ENCODE measurements at places on chromosomes 6 and 20.

GRCh38 chr6:122078481-122078880, 321.0 kb upstream of the HSF2 start:
- DNase-seq = no peak

DNA sequence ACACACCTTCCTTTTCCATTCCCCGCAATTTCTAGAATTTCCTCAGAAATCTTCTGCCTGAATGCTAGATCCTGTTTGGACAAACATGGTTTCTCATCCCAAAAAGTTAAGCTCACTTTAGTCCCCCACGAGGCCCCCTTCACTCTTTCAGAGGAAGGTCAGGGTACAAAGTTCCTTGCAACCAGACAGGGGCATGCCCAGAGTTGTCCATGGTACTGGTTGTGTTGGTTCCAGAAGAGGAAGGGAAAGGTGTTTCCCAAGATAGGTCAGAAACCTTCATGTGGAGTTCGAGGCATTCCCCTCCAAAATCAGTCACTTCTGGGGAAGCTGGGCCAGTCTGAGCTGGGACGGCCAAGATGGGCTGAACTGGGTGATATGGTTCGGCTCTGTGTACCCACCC, 167.6 kb upstream of the MAFB start:
- no peak for DNase-seq

DNA sequence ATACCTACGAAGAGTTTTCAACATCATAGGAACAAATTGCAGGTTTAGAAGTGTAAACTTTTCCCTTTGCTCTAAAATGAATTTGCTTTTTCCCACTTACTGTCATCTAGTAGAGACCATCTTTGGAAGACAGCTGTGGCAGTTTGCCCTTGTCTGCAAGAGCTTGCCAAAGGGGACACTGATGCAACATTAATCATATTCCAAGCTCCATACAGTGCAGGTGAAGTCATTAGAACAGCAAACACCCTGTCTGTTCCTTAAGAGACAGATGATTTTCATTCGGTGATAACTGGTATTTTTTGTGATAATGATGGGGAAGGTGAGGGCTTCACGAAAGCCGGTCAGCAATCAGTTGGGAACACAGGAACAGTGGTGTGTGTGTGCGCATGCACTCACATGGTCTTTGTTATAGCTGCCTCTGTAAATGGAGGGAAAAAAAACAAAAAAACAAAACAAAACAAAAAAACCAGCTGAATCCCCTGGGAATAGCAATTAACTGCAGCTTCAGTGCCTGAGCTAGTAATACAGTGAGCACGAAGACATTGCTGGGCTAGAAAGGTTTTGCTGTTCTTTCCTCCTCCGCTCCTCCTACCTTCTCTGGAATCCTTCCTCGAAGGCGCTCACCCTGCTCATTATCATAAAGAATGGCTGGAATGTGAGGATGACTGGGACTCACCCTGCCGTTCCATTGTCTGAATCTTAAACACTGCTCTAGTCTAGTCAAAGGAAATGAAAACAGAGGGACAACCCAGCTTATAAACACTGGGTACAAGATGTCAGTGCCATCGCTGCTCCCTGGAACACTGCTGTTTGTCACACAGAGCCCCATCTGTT, 35.2 kb upstream of the KIF13A start:
- DNase-seq = no peak

DNA sequence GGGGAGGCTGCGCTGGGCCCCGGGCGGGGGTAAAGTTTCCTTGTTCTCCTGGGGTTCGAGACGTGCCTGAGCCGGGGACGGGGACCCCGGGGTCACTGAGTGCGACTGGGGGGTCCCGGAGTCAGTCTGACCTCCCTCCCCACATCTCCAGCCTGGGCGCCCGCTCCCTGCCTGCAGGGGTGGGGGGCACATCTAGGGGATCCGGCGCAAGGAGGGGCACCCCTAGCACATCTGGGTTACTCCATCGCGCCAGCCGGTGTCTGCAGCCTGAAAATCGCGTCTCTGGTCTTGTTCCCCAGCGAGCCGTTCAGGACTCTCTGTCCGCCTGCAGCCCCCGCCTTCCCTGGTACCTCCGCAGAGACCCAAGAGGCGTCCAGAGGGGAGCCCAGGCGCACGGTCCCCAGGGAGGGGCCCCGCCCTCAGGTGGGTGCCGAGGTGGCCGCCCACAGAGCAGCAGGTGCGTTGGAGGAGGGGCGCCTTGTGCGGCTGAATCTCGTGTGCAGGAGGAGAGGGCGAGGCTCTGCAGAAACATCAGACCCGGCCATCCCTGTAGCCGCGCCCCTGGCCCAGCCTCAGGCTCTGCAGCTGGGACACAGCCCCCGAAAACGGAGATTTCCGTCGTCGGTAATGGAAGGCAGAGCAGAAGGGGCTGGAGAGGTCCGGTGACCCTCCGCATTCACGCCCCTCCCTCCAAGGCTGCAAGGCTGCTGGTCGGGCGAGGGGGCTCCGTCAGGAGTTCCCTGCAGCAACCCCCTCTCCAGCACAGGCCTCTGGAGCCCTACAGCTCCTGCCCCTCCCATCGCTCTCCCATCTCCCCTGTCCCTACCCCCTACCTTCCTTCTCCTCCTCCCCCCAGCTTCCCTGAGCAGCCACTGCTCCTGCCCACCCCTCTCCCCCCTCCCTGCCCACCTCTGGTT, 628 bp upstream of the CHRNA4 start:
- DNase-seq = peak; percentile 59

DNA sequence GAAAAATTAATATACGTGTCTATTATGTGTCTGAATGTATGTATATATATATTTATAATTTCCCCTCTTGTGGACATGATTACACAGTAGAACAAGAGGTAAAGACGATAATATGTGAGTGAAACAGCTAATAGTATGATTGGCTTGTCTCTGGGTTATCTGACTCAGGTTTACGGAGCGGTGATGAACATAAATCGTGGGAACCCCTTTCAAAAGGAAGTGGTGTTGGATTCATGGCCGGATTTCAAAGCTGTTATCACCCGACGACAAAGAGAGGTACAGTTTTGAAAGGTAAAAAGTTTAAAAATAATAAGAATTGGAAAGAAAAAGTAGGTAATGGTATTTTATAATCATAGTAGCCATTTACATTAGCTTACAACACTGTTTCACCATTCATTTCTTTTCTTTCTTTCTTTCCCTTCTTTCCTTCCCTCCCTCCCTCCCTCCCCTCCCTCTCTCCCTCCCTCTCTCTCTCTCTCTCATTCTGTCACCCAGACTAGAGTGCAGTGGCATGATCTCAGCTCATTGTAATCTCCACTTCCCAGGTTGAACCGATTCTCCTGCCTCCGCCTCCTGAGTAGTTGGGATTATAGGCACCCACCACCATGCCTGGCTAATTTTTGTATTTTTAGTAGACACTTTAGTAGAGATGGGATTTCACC, 15.9 kb downstream of the GLYATL3 start:
- no peak for DNase-seq

- no peak for DNase-seq
Observed at GRCh38 chr6:6039946-6040509, 33.3 kb upstream of the NRN1 start.

- DNase-seq = no peak
Observed at GRCh38 chr6:1242446-1242845, 69.5 kb upstream of the FOXQ1 start.

DNA sequence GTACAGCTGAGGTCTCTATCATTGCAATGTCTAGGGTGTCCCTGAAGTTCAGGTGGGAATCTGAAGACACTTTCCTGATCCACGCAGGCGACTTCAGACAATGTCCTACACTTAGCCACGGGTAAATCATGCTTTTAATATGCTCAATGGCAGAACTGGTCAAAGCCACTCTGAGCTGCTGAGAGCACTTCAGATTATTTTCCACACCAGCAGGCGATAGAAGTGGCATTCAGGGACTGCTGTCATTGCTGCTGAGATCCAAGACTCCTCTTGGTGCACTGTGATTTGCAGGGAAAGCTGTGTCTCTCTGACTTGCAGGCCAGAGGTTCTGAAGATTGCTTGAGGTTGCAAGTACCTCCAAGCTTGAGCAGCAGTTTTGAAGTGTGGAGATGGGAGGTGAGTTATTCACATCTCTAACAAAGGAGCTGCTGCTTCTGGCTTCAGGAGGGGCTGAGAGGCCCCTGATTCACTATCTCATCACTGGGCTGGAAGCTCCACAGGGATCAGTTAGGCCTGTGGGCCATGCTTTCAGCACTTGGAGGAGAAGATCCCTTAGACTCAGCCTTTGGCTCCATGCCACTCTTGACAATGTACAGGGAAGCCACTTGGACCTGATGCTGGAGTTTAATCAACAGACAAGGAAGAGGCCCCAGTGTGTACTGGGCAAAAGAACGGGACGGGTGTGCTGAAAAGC, 2.9 kb upstream of the SSTR4 start:
- DNase-seq = peak; percentile 57

DNA sequence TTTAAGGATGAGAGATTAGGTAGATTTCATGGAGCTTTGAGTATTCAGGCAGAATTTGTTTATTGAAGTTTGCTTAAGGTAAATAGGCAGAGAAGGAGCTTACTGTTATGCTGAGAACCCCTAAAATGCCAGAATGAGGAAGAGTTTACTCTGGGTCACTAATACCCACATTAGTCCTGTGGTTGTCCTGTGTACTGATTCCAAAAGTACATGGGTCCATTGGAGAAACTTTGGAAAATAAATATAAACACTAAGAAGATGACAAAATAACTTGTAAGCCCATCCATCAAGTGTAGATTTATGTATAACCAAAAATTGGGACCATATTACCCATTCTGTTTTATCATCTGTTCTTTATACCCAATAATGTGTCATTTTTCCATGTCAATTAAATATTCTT, 31.6 kb downstream of the ENPP1 start:
- no peak for DNase-seq

- no peak for DNase-seq
Observed at GRCh38 chr6:149452037-149452939, 32.5 kb downstream of the ZC3H12D start.

DNA sequence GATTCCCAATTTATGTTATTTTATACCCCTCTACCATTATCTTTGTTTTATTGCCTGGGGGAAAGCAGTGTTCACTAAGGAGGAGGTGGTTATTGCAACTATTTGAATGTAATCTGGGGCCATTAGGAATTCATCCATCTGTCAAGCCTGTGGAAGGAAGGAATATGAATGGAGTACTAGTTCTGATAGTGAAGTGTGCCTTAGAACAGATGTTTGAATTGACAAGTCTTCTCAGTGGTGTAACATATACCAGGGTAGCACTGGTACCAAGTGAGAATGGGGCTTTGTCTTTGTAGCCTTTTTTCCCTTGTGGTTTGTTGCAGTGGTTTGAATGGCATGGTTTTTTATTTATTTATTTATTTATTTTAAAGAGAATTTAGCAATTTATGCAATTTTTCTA, 27.9 kb upstream of the HDAC2 start:
- DNase-seq = no peak

DNA sequence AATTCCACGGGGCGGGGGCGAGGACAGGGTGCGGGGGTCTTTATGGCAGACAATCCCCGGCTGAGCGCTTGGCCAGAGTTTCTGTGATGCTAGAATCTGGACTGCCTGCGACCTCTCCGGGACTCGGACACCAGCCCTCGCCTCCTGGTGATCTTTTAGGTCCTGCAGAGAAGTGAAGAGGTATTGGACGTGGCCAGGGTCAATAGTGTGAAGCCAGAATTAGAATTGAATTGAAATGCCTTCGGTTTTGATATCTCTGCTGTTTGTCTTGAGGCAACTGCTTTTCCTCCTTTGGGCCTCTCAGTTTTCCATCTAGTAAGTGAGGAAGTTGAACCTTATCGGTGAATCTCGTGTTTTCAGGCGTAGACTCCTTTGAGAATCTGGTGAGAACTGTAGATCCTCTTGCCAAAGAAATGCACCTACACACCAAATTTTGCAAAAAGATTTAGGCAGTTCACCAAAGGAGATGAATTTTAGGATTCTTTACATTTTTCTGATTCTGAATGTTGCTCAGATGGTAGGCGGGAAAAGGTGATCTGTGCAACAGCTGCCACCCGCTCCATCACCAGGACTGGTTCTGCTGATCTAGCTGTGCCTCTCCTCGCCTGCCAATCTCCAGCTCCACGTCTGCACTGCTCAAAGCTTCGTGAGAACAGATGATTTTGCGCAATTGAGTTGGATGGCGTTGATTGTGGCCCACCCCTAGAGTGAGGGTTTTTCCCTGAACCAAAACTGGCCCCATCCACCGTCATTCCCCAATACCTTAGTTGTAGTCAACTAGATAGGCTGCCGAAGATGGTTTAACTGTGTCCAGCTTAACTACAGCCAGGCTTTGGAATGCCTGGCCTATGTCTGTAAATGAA, 837 bp upstream of the OSER1 start:
- DNase-seq = no peak

GRCh38 chr6:156283091-156283490, 494.1 kb upstream of the ARID1B start:
- no peak for DNase-seq

DNA sequence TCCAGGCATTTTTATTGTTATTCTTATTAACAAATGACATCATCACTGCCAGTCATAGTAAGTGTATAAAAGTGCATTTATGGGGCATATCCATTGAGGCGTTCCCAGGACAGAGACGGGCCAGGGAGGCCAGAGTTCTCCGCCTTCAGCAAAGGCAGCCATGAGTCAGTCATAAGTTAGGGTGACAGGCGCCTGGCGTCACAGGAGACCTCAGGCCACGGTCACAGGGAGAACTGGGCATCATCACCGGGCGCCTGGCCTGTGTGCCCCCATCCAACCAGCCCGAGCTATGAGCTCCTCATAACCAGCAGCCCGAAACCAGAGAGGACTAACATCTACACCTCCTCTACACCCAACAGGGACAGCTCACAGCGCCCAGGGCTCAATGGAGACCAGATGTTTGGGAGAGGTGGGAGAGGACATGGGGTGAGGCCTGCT, 259.2 kb downstream of the DLL1 start:
- DNase-seq = peak; percentile 67

- peak; percentile 95 for DNase-seq
Observed at GRCh38 chr6:163414117-163414945, at the start of gene QKI. QKI (plus strand) TSS chr6:163414718; CDS start chr6:163415194, 476 bp downstream.

- DNase-seq = no peak
Observed at GRCh38 chr6:89566008-89566800, 72.3 kb downstream of the LYRM2 start.

DNA sequence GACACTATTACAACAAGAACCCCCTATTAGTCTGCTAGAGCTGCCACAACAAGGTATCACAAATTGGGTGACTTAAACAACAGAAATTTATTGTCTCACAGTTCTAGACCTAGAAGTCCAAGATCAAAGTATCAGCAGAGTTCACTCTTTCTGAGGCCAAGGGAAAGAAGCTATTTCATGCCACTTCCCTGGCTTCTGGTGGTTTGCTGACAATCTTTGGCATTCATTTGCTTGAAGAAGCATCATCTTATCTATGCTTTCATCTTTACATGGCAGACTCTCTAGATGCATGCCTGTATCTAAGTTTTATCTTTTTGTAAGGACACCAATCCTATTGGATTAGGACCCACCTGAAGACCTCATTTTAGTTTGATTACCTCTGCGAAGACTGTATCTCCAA, 296.8 kb upstream of the MARCKS start:
- no peak for DNase-seq
